ENCODE measurements at places on chromosomes 2 and 18.

DNA sequence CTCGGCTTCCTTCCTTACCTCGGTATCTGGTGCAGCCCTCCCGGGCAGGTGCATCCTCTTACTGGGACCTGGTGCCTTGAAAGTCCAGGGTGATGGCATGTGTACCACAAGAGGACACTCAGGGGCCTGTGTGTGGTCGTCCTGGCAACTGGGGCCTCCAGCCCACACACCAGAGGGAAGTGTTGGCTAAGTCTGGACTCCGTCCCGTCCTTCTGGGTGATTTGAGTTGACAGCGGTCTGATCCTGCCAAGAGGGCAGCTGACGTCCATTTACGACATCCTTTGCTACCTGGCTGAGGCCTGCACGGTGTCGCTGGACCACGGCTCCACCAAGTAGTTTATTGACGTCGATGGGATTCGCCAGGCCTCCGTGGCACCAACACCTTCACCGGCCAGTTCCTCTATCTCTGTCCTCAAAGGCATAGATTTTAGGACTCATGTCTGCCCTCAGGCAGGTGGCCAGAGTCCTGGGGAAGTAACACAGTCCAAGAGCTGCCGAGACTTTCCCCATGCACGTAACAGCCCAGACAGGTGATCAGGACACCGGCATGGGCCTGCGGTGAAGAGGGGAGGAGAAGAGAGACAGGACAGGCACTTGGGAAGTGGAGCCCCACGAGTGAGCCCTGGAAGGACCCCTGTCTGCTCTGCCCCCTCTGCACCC lies 186.0 kb upstream of the HDAC4 start:
- DNase-seq: no peak

GRCh38 chr2:54771166-54771885 lies 47.9 kb downstream of the EML6 start:
- DNase-seq: no peak

GRCh38 chr18:30510882-30511281 lies 531.7 kb downstream of the DSC3 start:
- DNase-seq: no peak

- DNase-seq: no peak
These were observed 24.6 kb downstream of the ALPK2 start for GRCh38 chr18:58604311-58604710.

All from fibroblast of gingiva (primary cell).